Urinary bladder (tissue), 4 donors: ENCODE measurements at places on chromosomes 3 and 15.

GRCh38 chr3:140767566-140767965, 89.7 kb downstream of the TRIM42 start:
- no peak for DNase-seq

DNA sequence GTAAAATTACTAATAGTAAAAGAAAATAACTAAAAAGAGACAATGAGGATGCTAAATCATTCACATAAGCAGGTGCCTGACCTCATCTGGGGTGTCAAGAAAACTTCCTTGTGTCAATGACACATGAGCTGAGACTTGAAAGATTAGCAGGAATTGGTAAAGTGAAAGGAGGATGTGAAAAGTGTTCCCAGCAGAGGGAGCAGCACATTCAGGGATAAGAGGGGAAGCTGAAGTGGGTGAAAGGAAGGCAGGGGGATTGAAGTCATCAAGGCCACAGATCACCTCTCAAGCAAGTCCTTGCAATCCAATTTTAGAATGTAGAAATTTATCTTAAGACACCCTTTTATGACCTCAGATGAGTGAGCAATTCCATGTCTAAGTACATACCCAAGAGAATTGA, 60.2 kb upstream of the ACP3 start:
- no peak for DNase-seq

DNA sequence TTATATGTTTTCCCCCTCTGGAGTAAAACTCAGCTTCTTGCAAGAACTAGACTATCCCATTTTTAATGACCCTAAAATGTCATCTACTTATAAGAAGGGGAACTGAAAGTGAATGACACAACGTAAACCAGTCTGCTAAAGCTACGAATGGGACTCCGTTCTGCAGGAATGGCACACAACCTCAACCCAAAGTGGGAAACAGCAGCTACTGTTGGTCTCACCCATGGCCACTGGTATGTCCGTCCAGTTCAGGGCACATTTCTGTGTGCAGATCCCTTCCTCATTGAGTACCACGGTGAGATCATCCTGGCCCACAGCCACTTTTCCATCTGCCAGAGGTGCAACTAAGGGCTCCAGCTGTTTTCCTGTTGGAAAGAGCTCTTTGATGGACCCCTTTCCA, 23.8 kb downstream of the VPS39 start:
- no peak for DNase-seq

- no peak for DNase-seq
Observed at GRCh38 chr3:185759512-185759911, 65.3 kb downstream of the IGF2BP2 start.
